SIG-M5 (cell line): ENCODE measurements at places on chromosomes 16 and 17.
A peak's percentile ranks its signal among the peaks of the same experiment; 100 is the strongest.

DNA sequence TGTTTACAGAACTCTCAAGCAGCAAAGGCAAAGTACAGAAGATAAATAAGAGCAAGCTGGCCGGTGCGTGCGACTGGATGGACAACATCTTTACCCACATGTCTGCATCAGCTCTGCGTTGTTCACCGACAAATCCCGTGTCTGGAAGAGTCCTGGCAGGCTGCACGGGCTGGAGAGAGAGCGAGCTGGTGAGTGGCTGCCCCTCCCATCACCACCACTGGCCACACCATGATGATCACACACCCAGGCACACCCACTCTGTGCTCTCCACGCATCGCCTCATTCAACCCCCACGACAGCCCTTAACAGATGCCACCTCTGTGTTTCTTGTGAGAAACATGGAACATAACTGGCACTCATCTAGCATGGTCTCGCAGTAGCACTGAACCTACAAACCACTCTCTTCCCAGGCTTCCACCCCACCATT is 59.2 kb downstream of the ANKRD11 start:
- DNase-seq: no peak

- no peak for DNase-seq
Observed at GRCh38 chr16:56795011-56795410, 65.1 kb downstream of the NUP93 start.

GRCh38 chr16:48831076-48831722 is 221.2 kb upstream of the N4BP1 start:
- DNase-seq: no peak

GRCh38 chr17:17877529-17878358 is 41.0 kb upstream of the SREBF1 start:
- DNase-seq: no peak

GRCh38 chr16:2292221-2292620 is 24.3 kb upstream of the RNPS1 start:
- DNase-seq: no peak

DNA sequence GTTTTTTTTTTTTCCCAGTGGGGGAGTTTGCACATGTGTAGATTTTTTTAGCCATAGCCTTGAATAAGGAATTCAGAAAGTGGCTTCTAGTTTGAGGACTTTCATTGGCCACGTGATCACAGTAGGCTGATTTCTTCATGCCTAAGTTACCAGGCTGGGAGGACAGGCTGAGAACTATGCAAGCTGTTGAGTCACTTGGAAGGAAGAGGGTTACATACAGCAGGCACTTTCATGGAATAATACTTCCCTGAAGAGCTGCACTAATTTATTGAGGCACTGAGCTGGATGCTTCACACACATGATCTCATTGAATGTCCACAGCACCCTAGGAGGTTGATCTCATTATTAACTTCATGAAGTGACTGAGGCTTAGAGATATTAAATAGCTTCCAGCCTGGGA is 22.8 kb downstream of the PRKCB start:
- DNase-seq: no peak

- DNase-seq: no peak
Observed at GRCh38 chr17:74938194-74938950, 2.7 kb downstream of the OTOP3 start.

- no peak for DNase-seq
Observed at GRCh38 chr17:31574458-31574857, 183.0 kb downstream of the RAB11FIP4 start.

- no peak for DNase-seq
Observed at GRCh38 chr16:19926449-19927390, 42.1 kb upstream of the GPRC5B start.

- no peak for DNase-seq
Observed at GRCh38 chr17:47162013-47162622, 27.0 kb downstream of the CDC27 start.

GRCh38 chr17:76556765-76557367 is 17.0 kb downstream of the PRCD start:
- no peak for DNase-seq

- DNase-seq: no peak
Observed at GRCh38 chr17:46976626-46977270, 2.3 kb downstream of the RPRML start.

GRCh38 chr16:86975445-86975844 is 341.7 kb downstream of the C16orf95 start:
- DNase-seq: no peak

GRCh38 chr16:64416216-64417005 is 705.5 kb downstream of the CDH11 start:
- DNase-seq: no peak

DNA sequence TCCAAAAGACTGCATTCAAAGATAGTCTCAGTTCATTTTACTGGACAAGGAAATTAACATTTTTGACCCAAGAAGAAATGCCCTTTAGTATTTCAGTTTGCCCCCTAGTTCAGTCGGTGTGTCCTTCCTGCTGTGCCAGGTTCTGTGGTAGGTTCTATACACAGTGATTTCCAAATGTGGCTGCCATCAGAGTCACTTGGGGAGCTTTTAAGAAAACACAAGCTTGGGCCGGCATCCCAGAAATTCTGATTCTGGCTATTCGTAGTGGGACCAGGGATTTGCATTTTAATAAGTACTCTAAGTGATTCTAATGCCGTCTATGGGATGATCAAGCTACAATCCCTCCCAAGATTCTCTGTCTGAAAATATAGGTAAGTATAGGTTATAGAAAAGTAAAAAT is 10.2 kb downstream of the RSPRY1 start:
- no peak for DNase-seq

GRCh38 chr16:4666537-4667202 is 26.7 kb upstream of the NUDT16L1 start:
- DNase-seq: no peak

GRCh38 chr16:79372503-79373184 is 227.9 kb downstream of the MAF start:
- peak; percentile 42 for DNase-seq

DNA sequence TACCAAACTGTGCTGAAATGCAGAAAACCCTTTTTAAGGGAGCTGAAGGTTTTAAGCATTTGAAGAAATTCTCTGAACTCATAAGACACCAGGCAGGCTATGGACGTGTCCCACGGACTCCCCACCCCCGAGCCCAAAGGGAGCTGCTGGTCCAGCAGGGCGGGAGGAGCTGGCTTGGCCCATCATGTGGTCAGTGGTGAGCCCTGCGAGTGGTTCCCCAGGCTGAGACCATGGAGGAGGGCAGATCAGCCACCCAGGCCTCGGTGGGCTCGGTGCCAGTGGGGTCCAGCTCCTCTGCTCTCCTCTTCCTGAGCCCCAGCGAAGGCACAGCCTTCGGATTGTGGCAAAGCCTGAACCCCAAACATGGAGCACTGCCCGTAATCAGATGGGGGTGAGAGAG is 27.0 kb downstream of the LGALS3BP start:
- no peak for DNase-seq

- DNase-seq: no peak
Observed at GRCh38 chr17:53462393-53462811, 360.3 kb upstream of the KIF2B start.
